ENCODE measurements at places on chromosomes 2 and 18. TPM values are rescaled to one million over a fixed set of nuclear protein-coding genes. Genes with fewer than 3 reads are reported as not detected.

DNA sequence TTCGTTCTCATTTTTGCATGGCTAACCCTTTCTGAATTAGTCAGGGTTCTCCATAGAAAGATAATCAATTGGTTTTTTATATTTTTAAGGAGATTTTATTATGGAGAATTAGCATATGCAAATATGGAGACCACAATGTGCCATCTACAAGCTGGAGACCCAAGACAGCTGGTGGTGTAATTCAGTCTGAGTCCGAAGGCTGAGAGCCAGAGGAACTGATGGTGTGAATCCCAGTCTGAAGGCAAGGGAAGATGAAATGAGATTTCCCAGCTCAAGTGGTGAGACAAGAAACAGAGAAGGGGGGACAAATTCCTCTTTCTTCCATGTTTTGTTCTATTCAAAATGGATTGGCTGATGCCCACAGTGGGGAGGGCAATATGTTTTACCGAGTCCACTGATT lies 80.7 kb downstream of the PLCL1 start:
- DNase-seq: no peak

- no peak for DNase-seq
Observed at GRCh38 chr18:79856119-79857007, 58.6 kb downstream of the KCNG2 start.

DNA sequence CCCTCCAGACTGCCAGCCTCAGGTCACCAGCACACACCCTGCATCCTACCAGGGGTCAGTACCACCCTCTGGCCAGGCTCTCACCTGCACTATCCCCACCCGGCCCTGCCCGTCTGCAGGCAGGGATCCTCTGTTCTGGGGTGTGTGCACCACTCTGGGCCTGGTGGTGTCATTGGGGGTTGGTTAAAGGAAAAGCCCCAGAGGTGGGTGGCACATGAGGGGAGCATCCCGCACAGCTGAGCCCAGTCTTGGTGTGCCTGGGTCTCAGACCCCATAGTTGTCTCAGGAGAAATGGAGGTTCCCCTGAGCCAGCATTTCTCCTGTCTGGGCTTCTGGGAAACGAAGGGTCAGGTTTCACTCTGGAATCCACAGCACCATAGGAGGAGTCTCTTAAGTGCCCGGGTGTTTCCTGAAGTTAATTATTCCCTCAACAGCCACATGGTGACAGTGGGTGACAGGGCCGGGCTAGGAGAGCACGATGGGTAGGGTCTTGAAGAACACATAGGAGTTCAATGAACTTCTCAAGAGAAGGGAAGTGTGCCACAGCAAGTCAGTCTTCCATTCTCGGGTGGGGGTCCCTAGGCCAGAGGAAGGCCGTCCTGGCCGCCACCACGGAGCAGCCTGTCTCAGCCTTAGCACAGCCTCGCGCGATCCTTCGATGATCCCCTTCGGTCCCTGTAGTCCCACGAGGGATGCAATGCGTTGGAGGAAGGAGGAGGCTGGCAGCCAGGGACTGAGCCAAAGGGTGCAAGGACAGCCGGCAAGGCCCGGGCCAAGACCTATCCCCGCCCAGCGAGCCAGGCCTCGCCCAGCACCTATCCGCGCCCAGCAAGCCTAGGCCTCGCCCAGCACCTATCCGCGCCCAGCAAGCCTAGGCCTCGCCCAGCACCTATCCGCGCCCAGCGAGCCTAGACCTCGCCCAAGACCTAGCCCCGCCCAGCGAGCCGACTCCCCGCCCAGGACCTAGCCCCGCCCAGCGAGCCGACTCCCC lies 1.1 kb upstream of the FARP2 start:
- peak; percentile 84 for DNase-seq

DNA sequence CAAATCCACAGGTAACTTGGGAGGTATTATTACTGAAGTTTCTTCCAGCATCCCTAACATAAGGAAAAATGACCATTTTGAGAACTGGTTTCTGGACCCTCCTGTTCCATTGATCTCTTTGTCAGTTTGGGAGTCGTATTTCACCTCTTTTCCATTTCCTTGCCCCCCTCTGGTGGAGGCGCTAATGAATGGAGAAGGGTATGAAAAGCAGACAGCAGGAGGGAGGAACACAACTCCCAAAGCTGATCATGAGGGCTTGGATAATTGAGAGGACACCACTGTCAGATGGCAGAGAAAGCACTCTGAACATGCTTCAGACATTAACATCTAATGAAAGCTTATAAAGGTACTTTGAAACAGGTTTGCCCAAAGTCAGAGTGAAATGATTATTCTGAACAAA lies 56.6 kb upstream of the TLK1 start:
- DNase-seq: no peak

- DNase-seq: no peak
Observed at GRCh38 chr2:181777734-181778133, 97.4 kb upstream of the NEUROD1 start.

GRCh38 chr2:10329880-10330699 lies 27.4 kb downstream of the HPCAL1 start:
- no peak for DNase-seq

GRCh38 chr2:74474899-74475298 lies 2.4 kb upstream of the MRPL53 start:
- no peak for DNase-seq

- DNase-seq: peak; percentile 4
Observed at GRCh38 chr2:201806442-201807170, at the start of gene CDK15. Gene CDK15, plus strand, starts transcription at chr2:201806537. Its CDS starts 128 bp downstream, at chr2:201806665.

- DNase-seq: no peak
Observed at GRCh38 chr2:238136820-238137537, 1.5 kb upstream of the KLHL30 start.

DNA sequence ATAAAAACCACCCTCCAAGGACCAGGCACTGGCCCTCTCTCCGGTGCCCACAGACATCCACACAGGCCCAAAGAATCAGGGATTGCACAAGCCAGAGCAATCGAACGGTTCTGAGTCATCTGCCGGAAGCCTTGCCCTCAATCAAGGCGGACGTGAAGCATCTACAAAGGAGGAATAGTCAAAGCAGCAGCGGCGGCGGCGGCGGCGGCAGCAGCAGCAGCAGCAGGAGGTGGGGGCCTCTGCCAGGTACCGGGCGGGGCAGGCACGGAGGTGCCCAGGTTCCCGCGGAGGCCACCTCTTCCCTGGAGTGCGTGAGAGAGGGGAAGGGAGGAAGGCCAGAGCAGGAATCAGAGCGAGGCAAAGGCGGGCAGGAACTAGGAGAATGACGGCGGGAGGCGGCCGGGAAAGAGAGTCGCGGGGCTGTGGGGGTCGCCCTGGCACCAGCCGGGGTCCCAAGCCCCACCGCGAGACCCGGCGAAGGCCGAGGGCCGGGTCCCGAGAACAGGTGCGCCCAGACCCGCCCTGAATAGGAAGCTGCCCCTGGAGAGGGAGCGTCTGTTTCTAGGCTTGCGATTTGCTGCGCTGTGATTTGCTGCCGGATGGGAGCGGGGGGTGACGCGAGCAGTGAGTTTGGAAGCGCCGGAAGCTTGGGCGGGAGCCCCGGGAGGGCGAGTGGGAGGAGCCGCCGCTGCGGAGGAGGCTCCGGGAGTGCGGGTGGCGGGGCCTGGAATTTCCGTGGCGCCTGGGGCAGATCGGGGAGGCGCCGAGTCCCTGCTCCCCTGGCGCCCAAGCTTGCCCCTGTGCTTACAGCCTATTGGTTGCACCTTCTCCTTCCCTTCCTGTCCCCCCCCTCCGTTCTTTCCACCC lies at the start of gene SERPINB8:
Gene SERPINB8 (plus strand): TSS at position 140 of the 867 bp plus-strand sequence. CDS start 8,228 bp downstream, outside the sequence.
- peak; percentile 94 for DNase-seq

- no peak for DNase-seq
Observed at GRCh38 chr18:56678836-56679565, 27.8 kb downstream of the WDR7 start.

DNA sequence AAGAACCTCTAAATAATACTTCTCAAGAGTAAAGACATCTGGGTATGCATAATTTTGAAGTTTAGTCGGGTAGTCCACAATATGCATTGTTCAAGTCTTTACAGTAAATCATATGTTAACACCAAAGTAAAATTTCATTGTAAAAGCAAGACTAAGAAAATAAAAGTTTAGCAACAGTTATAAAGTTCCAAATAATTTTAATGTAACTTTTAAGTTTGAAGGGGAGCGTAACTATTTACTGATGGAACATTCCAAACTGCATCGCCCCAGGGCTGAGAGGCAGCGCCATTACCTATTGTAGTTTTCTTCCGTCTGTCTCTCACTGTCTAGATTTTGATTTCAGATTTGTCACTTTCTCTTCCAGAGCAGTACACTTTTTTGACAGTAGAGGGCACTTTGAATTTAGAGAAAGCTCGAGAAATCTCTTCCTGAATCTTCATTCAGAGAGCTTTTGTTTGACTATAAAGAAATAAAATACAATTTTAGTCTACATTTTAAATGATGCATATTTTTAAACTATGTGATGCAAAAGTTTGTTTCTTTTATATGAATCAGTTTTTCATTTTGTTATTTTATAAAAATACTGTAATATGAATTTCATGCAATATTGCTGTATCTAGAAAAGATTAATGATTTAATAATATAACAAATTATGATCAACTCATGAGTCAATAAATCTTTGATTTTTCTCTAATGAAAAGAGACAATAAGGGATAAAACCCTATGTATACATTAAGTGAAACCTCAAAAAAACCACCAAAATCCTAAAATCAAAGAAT lies 389.8 kb downstream of the FIGN start:
- peak; percentile 5 for DNase-seq

DNA sequence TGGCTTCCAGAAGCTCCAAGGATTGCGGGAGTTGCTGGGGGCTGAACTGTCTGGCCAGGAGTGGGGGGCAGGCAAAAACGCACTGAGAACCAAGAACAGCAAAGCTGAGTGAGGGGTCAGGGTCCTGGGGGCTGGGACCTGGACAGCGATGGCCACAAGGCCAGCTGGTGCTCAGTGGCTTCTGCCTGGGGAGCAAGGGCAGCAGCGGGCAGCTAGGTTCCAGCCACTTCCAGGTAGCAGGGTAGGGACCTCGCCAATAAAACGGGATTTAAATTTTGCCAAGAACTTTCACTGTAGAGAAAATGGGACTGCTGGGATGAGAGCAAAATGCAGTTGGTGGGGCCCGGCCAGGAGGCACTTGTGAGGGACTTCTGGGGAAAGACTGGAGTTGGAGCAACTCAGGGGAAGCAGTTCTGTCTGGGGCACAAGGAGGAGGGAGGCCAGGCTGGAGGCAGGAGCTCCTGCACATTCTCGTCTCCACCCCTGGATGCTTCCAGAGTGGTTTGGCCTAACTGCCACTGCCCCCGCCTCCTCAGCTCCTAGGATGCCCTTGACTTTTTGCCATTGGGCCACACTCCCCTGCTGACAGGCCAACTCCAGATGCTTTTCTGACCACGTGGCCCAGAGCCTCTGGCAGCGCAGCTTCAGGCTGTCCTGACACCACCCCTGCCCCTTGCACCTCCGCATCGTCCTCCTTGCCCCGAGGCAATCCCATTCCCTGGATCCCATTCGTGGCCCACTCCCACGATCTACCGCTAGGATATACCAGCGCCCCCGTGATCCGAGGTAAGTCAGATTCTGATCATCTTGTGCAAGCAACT lies 5.5 kb upstream of the CCDC74A start:
- peak; percentile 60 for DNase-seq

GRCh38 chr2:230505162-230505561 lies 89.2 kb downstream of the SP100 start:
- DNase-seq: no peak

DNA sequence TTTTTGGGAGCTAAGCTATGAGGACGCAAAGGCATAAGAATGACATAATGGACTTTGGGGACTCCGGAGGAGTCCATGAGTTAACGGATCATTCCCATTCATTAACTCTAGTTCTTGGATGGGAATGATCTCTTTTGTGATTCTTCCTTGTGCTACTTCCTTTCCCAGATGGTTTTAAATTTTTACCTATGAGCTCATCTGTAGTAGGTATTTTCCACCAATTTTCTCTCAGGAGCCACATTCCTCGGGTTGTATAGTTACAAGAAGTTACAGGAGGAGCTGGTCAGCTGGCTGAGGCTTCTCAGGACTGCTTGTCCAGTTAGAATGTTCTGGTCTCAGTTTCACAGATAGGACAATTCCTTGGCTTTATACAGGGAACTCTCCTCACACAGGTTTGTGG lies 42.9 kb upstream of the LPIN2 start:
- no peak for DNase-seq

- DNase-seq: no peak
Observed at GRCh38 chr2:35447821-35448220, 907.8 kb upstream of the CRIM1 start.

DNA sequence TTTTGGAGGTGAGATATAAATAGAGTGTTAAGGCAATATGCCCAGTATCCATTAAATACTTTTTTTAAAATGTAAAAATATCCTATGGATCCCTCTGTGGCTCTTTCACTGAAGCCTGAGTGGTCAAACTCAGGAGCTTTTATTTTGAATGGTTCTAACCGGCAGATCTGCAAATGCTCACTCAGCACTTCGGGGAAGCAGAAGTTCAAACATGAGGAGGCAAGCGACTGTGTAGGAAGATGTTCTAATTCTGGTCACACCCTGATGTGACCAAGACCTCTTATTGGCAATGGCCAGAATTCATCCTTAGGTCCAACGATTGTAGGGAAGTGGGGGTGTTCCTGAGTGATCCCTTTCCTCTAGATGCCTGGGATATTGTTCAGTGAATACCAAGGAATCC lies 168.8 kb downstream of the CDCA7 start:
- DNase-seq: no peak

Gene NPHP1
- total RNA-seq: 6.1 TPM

Gene NEU2
- total RNA-seq: not detected

Gene MEP1B
- total RNA-seq: not detected

Gene ERICH2
- 1.7 TPM for total RNA-seq

Gene ICOS
- total RNA-seq: not detected

Gene ANKRD30B
- not detected for total RNA-seq

Gene CFAP221
- 0.59 TPM for total RNA-seq

Gene CYP27C1
- total RNA-seq: not detected

Gene RND3
- 55.0 TPM for total RNA-seq
